CD4-positive, alpha-beta T cell treated with Interleukin-6 at 100 ng/mL for 8 hours (primary cell): ENCODE measurements at places on chromosomes 4 and X.

- DNase-seq = no peak
Observed at GRCh38 chr4:7530932-7531639, 96.4 kb upstream of the PSAPL1 start.

DNA sequence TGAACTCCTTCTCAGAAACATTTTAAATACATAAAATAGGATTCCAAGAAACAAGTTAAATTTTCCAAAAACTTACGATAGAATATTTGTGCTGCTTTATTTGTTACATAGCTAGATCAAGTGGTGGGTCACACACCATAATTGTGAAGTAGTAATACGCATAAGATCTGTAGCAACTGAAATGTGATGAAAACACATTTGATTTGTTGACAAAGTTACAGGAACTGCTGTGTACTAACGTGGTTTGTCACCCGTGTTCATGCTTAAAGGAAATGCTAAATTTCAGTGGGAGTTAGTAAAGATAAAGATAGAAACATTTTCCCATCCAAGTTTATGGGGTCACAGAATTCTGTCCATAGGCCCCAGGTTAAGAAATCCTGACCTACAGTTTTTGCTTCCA lies 34.1 kb upstream of the PHEX start:
- DNase-seq = no peak

GRCh38 chr4:57426779-57427395 lies 316.7 kb upstream of the IGFBP7 start:
- DNase-seq = no peak

DNA sequence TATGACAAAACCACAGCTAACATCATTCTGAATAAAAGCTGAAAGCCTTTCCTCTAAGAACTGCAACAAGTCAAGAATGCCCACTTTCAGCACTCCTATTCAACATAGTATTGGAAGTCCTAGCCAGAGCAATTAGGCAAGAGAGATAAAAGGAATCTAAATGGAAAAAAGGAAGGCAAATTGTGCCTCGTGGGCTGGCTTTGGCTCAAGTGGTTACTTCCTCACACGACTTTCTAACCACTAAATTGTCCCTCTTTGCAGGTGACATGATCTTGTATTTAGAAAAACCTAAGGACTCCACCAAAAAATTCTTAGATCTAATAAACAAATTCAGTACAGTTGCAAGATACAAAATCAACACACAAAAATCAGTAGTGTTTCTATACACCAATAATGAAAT lies 57.2 kb downstream of the SCML2 start:
- no peak for DNase-seq

GRCh38 chrX:11478026-11478425 lies 184.8 kb downstream of the AMELX start:
- no peak for DNase-seq

DNA sequence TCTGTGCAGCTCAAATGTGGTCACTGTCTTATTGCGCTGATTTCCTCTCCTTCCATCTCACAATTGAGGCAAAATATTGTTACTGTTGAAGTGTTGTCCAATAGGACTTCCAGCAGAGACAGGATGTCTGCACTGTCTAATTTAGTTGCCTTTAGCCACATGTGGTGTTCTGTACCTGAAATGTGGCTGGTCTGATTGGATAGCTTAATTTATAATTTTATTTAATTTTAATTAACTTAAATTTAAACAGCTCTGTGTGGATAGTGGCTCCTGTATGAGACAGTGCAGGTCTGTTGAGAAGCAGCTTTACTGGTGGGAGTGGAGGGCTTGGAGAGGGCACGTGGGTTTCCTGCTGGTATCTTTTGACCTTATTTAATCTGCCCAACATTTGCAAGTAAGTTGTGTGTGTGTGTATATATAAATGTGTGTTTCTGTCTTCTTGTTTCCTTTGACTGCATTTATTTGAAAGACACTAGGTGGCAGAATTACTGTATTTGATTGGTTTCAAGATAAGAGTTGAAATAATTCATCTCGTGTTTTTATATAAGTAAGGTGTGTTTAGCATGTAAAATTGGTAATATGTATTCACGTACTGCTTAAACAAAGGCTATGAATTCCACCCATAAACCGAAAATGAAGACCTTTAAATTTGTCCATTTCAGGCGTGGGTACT lies 55.3 kb upstream of the MSANTD1 start:
- DNase-seq = no peak

- DNase-seq = no peak
Observed at GRCh38 chr4:152981278-152981677, 45.2 kb downstream of the FHDC1 start.

- DNase-seq = no peak
Observed at GRCh38 chr4:156738766-156739165, 232.8 kb downstream of the PDGFC start.

DNA sequence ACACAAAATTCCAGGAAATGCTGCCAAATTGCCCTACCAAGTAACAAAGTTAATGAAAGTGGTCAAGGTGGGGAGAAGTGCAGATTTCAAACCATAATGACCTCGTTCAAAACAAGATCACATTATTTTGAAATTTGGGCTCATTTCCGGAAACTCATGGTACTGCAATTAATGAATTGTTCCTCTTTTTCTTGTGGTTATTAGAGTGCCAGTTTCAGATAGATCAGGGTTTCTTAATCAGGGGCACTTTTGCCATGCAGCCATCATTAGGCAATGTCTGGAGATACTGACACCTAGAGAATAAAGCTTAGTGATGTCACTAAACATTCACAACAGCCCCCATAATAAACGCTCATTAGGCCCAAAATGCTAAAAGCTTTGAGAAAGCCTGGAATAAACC lies 381.5 kb upstream of the GALNT7 start:
- no peak for DNase-seq

DNA sequence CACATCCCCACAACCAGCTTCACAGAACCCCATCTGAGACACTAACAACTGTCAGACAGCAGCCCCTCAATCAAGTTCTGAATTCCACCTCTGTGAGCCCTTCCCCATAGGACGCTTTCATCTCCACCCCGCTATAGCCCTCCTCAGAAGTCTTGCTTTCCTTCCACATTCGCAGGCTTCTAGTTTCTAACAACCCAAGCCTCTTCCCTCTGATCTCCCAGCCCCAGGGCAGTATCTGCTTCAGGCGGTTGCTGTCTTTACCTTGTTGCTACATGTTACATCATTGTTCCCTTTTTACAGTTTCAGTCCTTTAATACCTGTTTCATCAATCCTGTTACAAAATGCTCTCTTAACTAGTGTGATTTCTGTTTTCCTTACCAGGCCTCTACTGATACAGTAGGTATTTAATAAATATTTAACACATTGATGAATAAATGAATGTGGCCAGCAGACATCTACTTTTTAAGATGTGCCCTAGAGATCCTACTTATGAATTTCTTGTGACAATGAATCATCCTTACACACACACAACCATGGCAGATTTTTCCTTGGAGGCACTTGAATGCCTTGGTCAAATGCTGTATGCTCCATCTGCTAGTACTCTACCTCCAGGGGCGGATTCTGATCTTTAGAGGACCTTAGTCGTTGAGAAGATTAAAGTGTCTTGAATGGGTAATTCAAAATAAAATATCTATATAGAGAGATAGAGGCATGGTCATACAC lies 164.7 kb upstream of the SLIT2 start:
- DNase-seq = no peak

GRCh38 chr4:4854649-4855295 lies 4.7 kb upstream of the MSX1 start:
- no peak for DNase-seq

GRCh38 chr4:173343832-173344397 lies 9.8 kb upstream of the HMGB2 start:
- no peak for DNase-seq

DNA sequence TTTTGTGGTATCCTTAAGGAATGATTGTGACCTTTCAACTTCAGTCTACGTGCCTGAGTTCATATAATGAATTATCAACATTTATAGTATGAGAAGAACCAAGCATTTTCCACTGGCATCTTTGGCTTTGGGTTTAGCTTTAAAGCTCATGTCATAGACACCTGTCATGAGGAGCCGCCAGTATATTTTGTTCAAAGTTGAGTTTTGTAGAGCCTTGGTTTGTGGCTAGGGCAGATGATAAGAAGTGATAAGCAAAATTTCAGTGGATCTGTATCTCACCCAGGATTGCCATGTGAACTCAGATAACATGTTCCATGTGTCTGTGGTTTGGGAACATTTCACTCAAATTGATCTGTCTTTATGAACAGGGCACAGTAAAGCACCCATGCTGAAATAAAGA lies 873.2 kb downstream of the STPG2 start:
- DNase-seq = no peak

DNA sequence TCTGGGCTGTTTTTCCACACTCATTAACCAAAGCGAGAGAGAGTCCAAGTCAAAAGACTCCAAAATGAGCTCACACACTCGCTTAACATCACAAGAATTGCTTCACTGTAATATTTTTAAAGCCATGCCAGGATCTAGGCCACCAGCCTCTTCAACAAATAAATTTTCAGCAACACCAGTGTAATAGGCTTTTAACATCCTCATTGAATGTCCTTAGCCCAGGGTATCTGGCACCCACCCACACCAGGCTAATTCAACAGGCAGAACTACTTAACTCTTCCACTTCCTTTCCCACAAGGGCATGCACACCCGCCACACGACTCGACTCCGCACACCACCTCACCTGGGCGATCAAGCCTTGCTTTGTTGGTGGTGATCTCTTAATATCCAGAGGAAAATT lies 34.2 kb downstream of the FAT1 start:
- DNase-seq = no peak

- no peak for DNase-seq
Observed at GRCh38 chr4:126051689-126052424, 737.1 kb downstream of the FAT4 start.

DNA sequence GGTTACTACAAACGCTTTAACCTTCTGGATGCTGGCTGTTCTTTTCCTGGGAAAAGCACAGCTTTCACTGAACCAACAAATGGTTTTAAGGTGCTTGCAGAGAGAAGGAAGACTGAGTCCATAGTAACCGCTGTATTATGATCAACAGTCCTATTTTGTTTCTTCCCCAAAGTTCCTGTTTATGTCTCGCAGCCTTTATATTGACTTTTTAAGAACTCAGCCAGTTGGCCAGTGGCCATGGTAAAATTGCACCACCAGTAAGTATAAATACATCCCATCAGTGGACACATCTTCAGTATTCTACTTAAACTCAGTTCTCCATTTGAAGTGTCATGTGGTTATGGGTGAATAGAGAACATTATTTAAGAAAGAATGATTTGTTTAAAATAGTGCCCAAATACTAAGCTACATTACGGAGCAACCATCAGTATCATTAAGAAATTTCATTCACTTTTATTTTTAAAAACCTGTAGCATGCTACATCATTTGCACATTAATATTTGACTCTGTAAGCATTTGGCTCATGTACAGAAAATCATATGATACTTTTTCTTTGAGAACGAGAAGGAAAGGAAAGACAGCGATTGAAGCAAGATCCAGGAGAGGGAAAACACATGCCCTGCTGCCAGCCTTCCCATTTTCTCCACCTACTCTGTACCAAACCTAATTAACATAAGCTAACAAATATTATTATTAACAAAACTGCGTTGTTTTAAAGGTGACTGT lies 287.0 kb downstream of the ARHGAP24 start:
- no peak for DNase-seq

DNA sequence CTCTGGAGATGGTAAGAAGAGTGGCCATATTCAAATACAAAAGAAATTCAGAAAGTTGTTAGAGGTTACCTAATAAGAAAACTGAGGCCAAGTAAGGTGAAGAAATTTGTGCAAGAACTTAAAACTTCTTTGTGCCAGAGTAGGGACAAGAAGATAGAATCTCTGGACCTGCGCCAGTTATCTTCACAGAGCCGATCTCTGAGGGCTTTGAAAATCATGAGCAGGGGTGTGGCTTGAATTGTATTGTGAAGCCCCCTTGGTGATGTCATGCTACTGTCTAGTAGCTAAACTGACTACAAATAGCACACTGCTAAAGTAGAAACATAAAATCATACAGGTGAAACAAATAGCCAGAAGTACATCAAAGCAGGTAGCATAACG lies 184.6 kb downstream of the UGT8 start:
- DNase-seq = no peak

- DNase-seq = no peak
Observed at GRCh38 chrX:30680618-30681017, 27.4 kb downstream of the GK start.

DNA sequence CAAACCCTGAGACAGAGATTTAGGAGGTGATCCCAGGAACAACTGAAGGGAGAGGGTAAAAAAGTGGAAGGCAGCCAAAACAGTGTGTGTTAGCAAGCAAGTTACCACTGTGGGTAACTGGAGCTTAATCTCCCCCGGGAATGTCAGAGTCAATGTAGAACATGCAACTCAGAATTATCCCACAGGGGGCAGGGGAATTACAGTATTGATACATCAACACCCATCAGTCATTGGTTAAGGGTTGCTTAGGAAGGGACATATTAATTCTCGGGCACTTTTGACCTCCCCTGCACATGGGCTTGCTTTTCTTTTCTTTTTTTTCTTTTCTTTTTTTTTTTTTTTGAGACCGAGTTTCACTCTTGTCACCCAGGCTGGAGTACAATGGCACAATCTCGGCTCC lies 29.3 kb downstream of the CXorf58 start:
- DNase-seq = no peak

DNA sequence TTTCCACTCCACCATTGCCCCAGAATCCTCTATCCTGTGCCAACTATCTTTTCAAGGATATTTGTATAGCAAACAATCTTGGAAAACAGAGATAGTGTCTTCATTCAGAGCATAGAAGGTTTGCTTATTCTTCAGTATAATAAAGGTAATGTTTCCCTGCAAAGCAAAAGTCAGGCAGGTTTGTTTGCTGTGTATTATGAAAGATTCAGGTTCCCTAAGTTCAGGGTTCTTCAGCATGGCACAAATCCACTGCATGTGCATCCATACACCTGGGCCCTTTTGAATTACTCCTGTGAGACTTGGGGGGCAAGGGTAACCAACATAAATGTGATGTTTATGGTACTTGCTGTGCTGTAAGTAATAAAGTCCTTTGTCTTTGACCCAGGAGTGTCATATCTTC lies 33.2 kb upstream of the ZC4H2 start:
- no peak for DNase-seq

- no peak for DNase-seq
Observed at GRCh38 chr4:120844528-120844921, 78.0 kb downstream of the PRDM5 start.

GRCh38 chrX:136259543-136259942 lies 8.3 kb upstream of the MAP7D3 start:
- peak; percentile 10 for DNase-seq

- no peak for DNase-seq
Observed at GRCh38 chr4:185792384-185793115, 19.4 kb downstream of the SORBS2 start.

DNA sequence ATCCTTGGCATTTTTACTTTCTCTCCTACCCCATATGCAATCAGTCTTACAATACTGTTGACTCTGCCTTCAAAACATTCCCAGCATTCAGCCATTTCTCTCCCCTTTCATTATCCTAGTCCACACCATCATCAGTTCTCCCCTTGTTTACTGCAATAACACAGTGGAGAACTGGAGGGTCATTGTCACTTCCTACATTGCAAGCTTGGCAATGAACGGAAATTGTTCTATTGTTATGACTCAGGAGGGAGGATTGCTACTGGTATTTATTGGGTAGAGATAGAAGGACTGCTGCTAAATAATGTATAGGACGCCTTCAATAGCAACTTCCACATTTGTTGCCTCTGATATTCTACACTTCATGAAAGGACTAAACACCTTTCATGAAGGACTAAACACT lies 231.8 kb downstream of the BANK1 start:
- DNase-seq = no peak
